ENCODE measurements at places on chromosomes 4 and X.
A peak's percentile ranks its signal among the peaks of the same experiment; 100 is the strongest.

DNA sequence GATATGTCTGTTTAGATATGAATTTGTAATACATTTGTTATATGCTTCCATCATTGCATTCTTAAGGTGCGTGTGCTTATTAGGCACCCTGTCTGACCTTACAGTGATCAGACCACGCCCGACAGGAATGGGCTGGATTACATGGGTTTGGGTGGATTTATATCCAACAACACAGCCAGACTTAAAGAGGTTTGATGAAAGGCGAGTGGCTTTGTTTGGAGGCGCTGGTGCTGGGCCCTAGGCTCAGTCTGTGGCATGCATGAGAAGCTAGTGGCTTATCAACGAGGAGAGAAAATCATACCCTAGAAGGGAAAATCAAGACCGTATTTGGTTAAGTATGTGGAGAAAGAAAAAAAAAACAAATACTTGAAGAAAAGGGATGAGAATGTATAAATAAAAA, 80.7 kb downstream of the STOX2 start:
- no peak for DNase-seq

- no peak for DNase-seq
Observed at GRCh38 chr4:185730387-185730786, 81.6 kb downstream of the SORBS2 start.

DNA sequence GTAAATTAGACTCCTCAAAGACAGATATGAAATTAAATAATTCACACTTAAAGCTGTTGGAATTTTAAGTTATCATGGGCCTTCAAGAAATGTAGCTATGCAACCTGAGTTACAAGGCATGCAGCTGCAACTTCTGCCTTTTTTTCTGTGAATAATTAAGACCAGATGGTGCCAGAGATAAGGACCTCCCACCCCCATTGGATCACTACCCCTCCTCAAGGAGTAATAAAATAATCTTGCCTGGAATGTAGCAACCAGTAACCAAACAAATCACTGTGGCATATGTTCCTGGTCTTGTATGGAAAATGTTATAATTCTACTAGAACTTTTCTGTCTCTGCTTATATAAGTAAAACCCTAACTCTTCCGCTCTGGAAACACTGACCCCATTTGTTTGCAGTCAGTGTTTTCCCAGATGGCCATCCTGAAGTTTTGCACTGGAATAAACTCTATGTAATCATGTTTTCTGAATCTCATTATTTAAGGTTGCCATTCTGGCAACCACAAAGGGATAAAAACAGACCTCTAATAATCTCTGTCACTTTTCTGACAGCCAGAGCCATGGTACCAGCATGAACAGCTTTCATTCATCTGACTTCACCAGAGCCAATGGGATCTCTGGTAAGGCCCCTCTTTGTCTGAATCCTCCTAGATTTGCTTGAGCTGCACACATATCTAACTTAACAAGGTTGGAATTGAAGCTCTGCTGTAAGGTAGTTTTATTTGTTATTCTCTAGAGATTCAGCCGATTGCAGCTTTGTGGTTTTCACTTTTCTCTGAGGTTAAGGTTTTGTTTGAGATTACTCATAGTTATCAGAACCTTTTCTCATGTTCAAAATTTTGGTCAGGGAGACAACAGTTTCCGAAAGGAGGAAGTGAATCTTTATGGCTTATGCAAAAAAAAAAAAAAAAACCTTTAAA, 274.6 kb downstream of the NAF1 start:
- no peak for DNase-seq

DNA sequence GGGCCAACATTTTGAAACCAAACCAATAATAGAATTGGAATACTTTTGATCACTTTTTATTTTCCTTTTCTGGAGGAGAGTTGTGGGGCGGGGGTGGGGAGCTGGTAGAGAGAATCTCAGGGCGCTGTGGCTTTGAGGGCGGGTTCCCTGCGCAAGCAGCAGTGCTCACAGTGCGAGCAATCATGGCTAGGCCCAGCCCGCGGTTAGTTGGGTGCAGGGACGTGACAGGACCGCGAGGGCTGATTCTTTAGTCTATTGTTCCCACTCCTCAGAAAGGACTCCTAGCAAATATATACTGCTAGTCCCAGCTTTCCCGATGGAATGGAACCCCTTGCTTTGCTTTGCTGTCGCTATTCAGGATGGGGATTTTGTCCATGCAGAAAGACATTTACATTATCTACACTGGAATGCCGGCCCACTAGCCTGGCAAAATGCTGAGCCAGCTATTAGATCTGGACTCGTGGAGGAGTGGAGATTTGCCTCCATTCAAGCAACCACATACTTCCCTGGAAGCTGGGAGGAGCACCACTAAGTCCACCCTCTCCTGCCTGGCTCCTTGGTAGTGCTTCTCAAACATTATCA, 23.9 kb upstream of the APLN start:
- no peak for DNase-seq

GRCh38 chr4:113837397-113837796, 75.9 kb upstream of the CAMK2D start:
- no peak for DNase-seq

GRCh38 chr4:86972997-86973396, 38.2 kb downstream of the AFF1 start:
- DNase-seq = peak; percentile 17

- DNase-seq = no peak
Observed at GRCh38 chr4:106907216-106907615, 128.9 kb downstream of the DKK2 start.

DNA sequence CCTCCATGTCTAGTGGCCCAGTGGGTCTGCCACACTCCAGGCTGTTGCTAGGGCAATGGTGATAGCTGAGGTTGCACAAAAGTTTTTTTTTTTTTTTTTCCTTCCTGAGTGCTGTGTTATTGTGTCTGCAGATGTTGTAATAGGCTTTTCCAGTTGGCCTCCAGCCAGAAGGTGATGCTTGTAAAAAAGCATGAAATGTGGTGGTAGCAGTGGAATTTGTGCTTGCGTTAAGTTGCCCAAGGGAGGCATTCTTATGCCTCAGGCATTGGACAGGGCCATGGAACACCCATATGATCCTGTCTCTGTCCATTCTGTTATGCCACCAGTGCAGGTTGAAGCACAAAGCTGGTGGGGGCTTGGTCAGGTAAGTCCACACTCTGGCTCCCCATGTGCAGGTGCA, 660.5 kb upstream of the SPANXN1 start:
- peak; percentile 4 for DNase-seq

DNA sequence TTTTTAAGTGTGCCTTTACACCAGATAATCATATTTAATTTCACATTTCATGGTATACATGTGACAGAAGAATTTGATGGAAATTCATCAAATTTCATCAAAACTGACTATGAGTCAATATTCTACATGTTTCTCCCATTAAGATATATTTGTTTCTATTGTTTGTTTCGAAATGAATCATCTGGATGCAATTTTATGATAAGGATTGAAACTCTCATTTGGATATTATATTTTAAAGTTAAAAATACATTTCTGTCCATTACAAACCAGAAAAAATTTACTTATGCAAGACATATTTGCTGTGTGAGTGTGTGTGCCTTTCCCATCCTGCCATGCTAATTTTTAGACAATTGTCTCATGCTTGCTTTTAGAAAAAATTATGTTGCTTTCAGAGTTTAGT, 52.2 kb downstream of the SULT1B1 start:
- no peak for DNase-seq

DNA sequence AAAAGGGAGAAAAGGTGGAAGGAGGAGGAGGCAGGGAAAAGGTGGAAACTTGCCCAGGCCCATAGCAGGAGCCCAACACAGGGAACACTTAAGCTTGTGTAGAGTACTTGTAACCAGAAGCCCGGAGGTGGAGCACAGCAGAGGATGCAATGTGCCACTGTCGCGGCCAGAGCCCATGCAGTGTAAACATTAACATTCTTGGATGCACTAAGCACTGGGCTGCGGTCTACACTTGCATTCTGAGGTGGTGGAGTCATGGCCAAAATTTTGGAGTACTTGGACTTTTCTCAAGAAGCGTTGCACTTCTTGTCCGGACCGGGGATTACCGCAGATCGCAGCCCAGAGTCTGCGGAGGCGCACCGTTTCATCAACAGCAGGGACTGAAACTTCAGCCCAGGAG, 4.5 kb upstream of the RHOXF1 start:
- DNase-seq = no peak

DNA sequence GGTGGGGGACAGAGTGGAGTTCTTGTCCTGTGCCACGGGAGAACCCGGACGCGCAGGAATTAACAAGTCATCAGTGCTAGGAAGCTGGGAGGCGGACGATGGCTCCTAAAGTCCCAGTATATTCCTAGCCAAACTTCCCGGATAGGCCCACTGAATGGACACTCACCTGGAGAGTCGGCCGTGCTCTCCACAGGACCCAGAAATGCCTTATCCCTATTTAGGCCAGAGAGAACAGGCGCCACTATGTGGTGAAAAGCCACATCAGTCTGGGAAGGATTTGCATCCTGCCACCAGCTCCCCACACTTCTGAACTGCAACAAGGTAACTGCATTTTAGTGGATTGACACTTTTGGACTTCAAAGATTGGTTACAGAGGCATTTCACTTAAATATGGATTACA, 1.1 kb downstream of the CFAP299 start:
- DNase-seq = peak; percentile 14

DNA sequence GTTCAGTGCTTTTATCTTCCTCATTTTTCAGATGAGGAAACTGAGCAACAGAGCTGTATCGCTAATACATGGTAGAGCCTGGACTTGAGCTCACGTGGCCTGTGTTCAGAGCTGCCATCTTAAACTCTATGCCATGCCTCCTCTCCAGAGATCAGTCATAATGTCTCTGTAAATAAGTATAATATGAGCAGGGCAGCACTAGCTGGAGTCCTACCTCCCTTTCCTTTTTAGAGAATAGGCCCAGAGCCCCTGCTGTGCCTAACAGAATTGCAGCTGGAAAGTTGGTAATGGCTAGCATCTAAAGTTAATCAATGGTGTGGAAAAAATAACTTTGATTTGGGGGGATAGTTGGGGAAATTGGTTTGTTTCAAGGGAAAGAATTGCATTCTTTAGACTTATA, 20.4 kb downstream of the CASP6 start:
- DNase-seq = no peak

- no peak for DNase-seq
Observed at GRCh38 chr4:111957997-111958396, 187.3 kb upstream of the FAM241A start.

DNA sequence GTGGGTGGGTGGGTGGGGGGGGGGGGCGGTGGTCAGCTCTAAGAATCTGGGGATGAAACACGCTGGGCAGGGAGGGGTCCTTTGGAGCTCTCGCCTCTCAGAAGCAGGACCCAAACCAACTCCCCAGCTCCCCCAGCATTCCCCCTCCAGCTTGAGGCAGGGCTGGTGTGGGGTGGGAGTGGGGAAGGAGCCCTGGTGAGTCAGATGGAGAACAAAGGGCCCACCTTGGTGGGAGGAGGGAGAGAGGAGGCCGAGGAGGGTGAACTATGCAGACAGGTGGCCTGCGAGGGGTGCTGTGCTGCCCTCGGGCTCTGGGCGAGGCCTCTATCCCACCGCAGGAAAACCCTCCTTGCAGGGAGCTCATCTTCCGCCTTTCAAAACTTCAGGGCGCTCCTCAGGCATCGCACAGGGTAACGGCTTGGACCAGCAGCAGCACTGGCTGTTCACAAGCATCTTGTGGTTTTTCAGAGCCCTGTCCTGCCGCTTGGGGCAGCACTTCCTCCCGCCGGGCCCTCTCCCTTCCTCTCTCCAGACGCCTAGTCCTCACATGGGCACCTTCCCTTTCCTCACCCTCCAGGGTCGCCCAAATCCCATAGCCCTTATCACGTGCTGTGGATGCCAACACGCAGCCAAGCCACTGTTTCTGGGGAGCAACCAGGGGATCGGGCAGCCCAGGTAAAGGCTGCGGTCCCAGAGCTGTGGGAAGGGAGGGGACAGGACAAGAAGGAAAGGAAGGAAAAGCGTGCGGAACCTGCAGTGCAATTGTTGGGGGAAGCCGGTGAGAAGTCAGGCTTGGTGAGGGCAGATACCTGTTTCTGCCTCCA, 34.0 kb upstream of the GRPEL1 start:
- DNase-seq = peak; percentile 36

GRCh38 chr4:129862461-129862860, 766.5 kb downstream of the C4orf33 start:
- DNase-seq = no peak

Data from NCI-H774 (cell line).